ENCODE measurements at places on chromosomes 4 and X. TPM values are rescaled to one million over a fixed set of nuclear protein-coding genes. Genes with fewer than 3 reads are reported as not detected.
A peak's percentile ranks its signal among the peaks of the same experiment; 100 is the strongest.

Gene PAGE1
- not detected for total RNA-seq

Gene PDZD4
- 21.0 TPM for total RNA-seq

DNA sequence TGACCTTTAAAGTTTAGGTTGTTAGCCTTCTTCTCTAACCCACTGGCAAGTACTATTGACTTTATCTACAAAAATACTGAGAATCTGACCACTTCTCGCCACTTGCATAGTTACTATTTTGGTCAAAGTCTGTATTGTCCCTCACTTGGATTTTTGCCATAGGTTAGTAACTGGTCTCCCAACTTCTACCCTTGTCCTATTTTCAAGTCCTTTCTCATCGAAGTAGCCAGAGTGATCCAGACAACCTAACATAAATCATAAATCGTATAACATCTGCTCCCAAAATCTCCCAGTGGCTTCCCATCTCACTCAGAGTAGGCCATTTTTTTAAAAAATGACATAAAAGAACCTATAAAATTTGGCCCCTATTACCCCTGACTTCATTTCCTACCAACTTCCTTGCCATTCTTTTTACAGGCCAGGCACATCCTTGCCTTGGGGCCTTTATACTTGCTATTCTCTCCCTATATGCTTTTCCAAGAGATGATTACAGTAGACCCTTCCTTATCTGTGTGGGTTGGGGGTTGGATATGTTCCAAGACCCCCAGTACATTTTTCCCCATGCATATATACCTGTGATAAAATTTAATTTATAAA, 29.0 kb downstream of the WDFY3 start:
- no peak for DNase-seq

Gene PSMD10
- 31.7 TPM for total RNA-seq

GRCh38 chr4:186942758-186943377, 219.2 kb upstream of the FAT1 start:
- DNase-seq = no peak

- no peak for DNase-seq
These were observed 41.4 kb downstream of the SPRY1 start for GRCh38 chr4:123438031-123438430.

Gene NEIL3
- total RNA-seq = 0.24 TPM

Gene VGLL1
- not detected for total RNA-seq

GRCh38 chr4:184252136-184253071, 34.7 kb upstream of the ENPP6 start:
- DNase-seq = no peak

- no peak for DNase-seq
These were observed 65.5 kb upstream of the HGFAC start for GRCh38 chr4:3376266-3376665.

DNA sequence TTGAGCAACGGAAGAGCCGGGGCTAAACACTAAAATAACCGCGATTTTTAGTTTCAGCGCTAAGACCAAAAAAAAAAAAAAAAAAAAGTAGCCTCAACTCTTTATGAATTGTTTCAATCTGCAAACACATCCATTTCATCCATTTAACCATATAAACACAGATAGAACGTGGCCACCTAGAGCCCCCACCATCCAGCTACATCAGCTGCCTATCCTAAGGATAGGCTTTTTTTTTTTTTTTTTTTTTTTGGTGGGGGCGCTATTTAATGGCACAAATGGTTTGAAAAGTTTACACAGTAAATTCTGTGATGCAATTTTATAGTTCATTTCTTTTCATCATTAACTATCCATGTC, 492 bp upstream of the HDAC8 start:
- no peak for DNase-seq

Gene GABRA4
- not detected for total RNA-seq

DNA sequence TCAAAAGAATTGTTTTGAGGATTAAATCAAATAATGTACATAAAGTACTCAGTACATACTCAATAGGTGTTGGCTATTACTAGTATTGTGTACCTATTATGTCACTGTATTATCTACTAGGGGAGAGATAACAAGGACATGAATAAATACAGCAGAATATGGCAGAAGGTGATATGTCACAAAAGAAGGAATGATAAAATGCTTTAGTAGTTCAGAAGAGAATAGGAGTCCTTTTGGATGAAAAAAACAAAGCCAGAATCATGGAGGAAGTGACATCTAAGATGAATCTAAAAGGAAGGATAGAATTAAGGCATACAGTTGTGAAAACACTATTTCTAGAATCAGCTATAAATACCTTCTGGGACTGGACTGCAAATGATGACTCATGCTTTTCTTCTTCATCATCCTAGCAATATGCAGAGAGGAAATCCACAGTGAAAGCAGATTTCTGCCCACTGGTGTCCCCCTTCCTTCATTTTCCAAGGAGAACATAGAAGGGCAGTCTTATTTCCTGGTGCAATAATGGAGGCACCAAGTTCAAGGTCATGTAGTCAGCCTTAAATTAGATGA, 98.7 kb downstream of the GLUD2 start:
- DNase-seq = no peak

- no peak for DNase-seq
These were observed 35.0 kb upstream of the MYOZ2 start for GRCh38 chr4:119100655-119101054.

GRCh38 chrX:13283512-13283911, 36.3 kb downstream of the ATXN3L start:
- no peak for DNase-seq

DNA sequence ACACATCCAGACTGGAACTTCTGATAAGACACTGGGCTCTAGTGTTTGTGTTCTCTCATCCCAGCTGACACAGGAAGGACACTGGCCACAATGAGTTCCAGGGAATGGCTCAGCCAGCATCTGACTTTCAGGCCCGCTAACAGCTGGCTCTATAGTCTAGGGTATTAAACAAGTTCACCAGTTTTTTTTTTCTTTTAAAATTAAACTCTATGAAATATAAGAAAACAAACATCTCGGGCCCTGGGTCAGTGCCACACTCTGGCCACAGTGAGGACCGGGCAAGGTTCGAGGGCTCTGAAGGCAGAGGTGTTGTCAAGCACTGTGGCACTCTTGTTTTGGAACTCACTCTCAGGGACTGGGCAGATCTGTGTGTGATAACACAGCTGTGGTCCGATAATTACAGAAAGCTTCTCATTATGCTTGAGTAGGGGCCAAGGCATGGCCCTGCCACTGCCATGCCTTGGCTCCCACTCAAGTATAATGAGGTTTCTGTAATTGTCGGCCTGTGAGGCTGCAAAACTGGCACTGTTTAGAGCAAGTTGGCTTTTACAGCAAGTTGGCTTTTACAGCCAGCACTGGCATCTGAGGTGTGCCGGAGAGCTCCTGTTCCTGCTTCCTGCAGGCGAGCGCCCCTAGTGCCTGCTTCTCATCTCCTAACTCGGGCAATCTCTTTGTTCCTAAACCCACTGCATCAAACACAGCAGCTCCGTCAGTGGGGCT, 62.8 kb downstream of the PPP1R2C start:
- DNase-seq = no peak

GRCh38 chr4:184463158-184463557, 11.2 kb downstream of the IRF2 start:
- DNase-seq = no peak

DNA sequence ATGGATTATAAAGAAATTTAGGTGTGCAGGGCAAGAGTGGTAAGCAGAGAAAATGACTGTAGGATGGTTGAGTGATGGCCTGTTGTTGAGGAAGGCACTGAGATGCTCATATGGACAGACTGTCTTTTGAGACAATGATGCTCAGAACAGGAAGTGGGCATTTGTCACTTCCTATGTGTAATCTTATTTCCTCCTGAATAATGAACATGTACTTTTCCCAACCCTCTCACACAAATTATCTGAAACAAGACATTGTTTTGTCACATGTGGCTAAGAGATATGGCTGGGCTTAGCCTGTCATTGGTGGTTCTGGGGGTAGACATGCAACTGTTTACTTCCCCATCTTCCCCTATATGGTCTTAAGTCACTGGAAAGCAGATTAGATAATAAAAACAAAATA, 240.5 kb downstream of the CFAP47 start:
- DNase-seq = no peak

- no peak for DNase-seq
These were observed 505.6 kb downstream of the STIM2 start for GRCh38 chr4:27366104-27366823.

Gene PNCK
- 58.9 TPM for total RNA-seq

DNA sequence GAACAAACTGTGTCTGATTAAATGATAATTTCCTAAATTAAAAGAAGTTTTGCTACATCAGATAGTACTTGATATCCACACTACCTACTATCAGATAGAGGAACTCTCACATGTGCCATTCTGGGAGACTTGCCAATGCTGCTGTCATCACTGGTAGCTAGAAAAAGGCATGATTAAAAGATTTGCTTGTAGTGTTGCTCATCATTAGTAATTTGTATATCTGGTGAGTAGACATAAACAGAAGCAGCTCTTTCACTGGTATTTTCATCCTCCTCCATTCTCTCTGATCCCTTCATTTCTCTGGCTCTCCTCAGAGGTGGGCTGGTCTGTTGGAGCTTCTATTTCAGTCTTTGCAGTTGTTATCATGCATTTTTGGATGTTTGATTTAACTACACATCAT, 56.0 kb downstream of the SPRY1 start:
- peak; percentile 81 for DNase-seq

GRCh38 chr4:185238215-185238681, 28.9 kb downstream of the SNX25 start:
- DNase-seq = no peak

GRCh38 chrX:104098151-104098808, 14.0 kb upstream of the ZCCHC18 start:
- no peak for DNase-seq

Gene CT83
- not detected for total RNA-seq

- no peak for DNase-seq
These were observed 641.3 kb downstream of the RPA4 start for GRCh38 chrX:97524997-97525396.

Gene CT45A10
- total RNA-seq = not detected

Gene GUCY1B1
- total RNA-seq = 21.1 TPM

GRCh38 chr4:139603576-139604410, 47.8 kb upstream of the SETD7 start:
- DNase-seq = no peak

DNA sequence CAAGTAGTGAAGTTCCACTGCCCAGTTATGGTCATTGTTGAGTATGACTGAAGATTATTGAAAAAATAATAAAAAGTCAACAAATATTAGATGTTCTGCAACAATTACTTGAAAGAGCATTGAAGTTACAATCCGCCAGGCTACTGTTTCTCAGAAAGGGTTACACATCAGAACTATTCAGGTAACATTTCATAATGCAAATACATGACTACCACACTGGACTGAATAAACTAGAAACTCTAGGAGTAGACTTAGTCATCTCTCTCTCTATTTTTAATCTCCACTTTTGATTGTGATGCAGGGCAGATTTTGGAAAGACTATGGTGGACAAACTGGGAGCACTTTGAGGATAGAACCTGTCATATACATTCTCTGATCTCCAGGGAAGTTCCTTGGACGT, 748.2 kb upstream of the ATOH1 start:
- DNase-seq = no peak

- no peak for DNase-seq
These were observed 72.0 kb upstream of the MTNR1A start for GRCh38 chr4:186627226-186627865.

Gene FGA
- total RNA-seq = not detected
